Thyroid gland (tissue), 4 donors: ENCODE measurements at places on chromosomes 3 and 15. TPM values are rescaled to one million over a fixed set of nuclear protein-coding genes. Genes with fewer than 3 reads are reported as not detected.

HESX1 gene
- total RNA-seq, result 0.56 TPM

CYP8B1 gene
- total RNA-seq, result not detected

CASR gene
- 1.2 TPM for total RNA-seq

TCTA gene
- total RNA-seq, result 123 TPM

IL17RB gene
- total RNA-seq, result 2.4 TPM

CDHR4 gene
- total RNA-seq, result not detected

SYNPR gene
- total RNA-seq, result 0.13 TPM

TRMT10C gene
- 16.6 TPM for total RNA-seq

DUOXA1 gene
- 146 TPM for total RNA-seq

GRCh38 chr3:135383301-135383700 lies 582.2 kb upstream of the PPP2R3A start:
- H3K4me3 ChIP-seq, result no peak overlapping the region
- no peak overlapping the region for H3K27ac ChIP-seq
- H3K4me1 ChIP-seq, result no peaks in the 10 kb centered on the region
- no peaks in the 10 kb centered on the region for H3K36me3 ChIP-seq
- no peak for DNase-seq

GRCh38 chr3:43766672-43767465 lies 76.1 kb downstream of the ABHD5 start:
- H3K36me3 ChIP-seq, result no peaks in the 10 kb centered on the region
- no peaks in the 10 kb centered on the region for H3K27me3 ChIP-seq
- no peak overlapping the region for H3K4me3 ChIP-seq

DNA sequence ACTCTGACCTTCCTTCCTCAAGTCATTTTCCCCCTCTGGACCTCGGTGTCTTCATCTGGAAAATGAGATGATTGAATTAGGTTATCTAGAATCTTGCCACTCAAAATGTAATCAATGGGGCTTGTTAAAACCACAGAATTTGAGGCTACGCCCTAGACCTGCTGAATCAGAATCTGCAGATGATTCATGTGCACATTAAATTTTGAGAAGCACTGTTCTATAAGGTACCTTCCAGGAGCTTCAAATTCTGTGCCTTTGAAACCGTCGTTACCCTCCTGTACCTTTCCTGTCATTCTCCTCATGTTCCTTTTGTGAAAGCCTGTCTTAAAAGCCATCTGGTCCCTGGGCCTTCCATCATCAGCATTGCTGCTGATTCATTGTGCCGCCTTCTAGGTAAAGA lies 172.4 kb upstream of the TOPAZ1 start:
- peak overlapping the region; percentile 71 for H3K27ac ChIP-seq
- H3K27me3 ChIP-seq, result no peaks in the 10 kb centered on the region
- H3K36me3 ChIP-seq, result no peaks in the 10 kb centered on the region
- peaks cover 57% of the 10 kb centered on the region for H3K4me1 ChIP-seq
- H3K4me3 ChIP-seq, result no peak overlapping the region

GRCh38 chr3:174533286-174533685 lies 325.8 kb upstream of the NAALADL2 start:
- no peak overlapping the region for H3K27ac ChIP-seq
- no peak for DNase-seq
- no peak overlapping the region for H3K4me3 ChIP-seq
- no peaks in the 10 kb centered on the region for H3K36me3 ChIP-seq

DNA sequence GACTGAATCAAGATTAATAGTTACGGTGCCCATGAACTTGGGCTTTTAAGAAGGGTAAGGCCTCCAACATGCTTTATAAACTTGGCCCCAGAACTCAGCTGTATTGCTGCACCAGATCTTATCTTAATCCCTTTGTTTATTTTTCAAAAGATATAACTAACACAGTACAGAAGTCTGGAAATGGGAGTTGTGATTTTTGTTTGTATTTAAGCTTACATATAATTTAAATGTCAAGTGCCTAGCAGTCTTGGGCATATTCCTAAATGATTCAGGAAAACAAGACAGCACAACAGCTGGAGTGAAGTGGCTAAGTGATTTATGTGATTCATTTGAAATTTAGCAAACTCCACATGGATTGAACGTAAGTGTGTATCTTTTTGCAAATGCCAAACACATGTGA lies 56.2 kb downstream of the NBEAL2 start:
- DNase-seq, result no peak
- H3K36me3 ChIP-seq, result peaks cover 35% of the 10 kb centered on the region
- no peaks in the 10 kb centered on the region for H3K27me3 ChIP-seq
- no peak overlapping the region for H3K27ac ChIP-seq
- peaks cover 5% of the 10 kb centered on the region for H3K4me1 ChIP-seq

- no peaks in the 10 kb centered on the region for H3K27me3 ChIP-seq
- H3K27ac ChIP-seq, result no peak overlapping the region
- DNase-seq, result no peak
- no peaks in the 10 kb centered on the region for H3K36me3 ChIP-seq
Measured at GRCh38 chr15:54779271-54779670, 417.5 kb downstream of the RSL24D1 start.

DNA sequence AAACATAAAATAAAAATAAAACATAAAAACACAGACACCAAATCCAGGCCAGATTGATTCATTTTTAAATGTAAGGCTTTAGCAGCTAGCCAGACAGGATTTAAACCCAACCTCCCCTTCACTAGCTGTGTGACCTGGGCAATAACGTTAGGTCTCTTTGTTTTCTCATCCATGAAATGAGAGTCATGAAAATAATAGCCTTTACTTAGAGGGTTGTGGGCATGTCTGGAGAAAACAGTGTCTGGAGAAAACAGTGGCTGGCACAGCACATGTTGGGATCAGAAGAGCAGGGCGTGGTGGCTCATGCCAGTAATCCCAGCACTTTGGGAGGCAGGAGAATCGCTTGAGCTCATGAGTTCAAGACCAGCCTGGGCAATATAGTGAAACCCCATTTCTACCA lies 1.9 kb upstream of the DPPA4 start:
- H3K4me1 ChIP-seq, result no peaks in the 10 kb centered on the region
- no peak overlapping the region for H3K4me3 ChIP-seq
- H3K36me3 ChIP-seq, result no peaks in the 10 kb centered on the region
- no peak overlapping the region for H3K27ac ChIP-seq

DNA sequence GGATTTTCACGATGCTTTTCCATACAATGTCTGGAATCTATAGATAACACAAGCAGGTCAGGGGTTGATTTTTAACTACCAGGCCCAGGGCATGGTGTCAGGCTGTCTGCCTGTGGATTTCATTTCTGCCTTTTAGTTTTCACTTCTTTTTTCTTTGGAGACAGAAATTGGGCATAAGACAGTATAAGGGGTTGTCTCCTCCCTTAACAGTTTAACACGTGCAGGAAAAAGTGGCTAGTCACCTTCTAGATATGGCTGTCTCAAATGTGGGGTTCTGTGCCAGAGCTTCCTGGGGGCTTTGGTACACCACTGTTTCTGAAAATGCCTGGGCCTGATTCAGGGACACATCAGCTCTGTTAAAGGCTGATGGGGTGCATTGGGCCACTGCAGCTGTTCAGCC lies 7.4 kb upstream of the ZNF589 start:
- H3K27ac ChIP-seq, result peak overlapping the region; percentile 92
- H3K27me3 ChIP-seq, result no peaks in the 10 kb centered on the region
- H3K4me1 ChIP-seq, result peaks cover 32% of the 10 kb centered on the region

- no peaks in the 10 kb centered on the region for H3K27me3 ChIP-seq
- no peak overlapping the region for H3K4me3 ChIP-seq
- H3K36me3 ChIP-seq, result peaks cover 13% of the 10 kb centered on the region
- H3K27ac ChIP-seq, result no peak overlapping the region
- DNase-seq, result no peak
Measured at GRCh38 chr15:39591141-39591895, 10.4 kb downstream of the THBS1 start.

DNA sequence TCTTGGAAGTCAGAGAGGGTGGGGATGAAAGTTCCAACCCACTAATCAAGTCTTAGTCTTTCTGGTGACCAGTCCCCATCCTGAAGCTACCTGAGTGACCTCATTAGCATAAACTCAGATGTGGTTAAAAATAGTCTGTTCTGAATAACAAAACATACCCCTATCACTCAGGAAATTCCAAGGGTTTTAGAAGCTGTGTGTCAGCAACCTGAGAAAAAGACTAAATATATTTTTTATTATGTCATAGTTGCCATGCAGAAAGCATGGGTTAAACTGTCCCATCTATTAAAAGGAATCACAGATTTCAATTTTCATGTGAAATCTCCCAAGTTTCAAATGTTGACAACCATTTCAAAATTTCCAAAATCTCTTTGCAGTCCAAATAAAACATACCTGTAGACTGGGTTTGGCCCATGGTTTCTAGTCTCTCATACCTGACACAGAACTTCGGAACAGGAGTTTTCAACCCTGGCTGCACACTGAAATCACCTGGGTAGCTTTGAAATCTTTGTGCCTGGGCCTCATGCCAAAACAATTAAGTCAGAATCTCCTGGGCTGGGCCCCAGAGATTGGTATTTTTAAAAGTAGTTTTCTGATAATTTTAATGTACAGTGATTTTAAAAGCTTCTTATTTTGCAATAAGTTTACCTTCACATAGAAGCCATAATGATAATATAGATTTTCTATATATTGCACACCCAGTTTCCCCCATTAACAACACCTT lies 476.3 kb downstream of the RBMS3 start:
- no peak overlapping the region for H3K4me3 ChIP-seq
- peaks cover 54% of the 10 kb centered on the region for H3K4me1 ChIP-seq
- no peaks in the 10 kb centered on the region for H3K27me3 ChIP-seq
- peak overlapping the region; percentile 82 for H3K27ac ChIP-seq
- no peaks in the 10 kb centered on the region for H3K36me3 ChIP-seq

- peaks cover 6% of the 10 kb centered on the region for H3K4me1 ChIP-seq
- no peak overlapping the region for H3K4me3 ChIP-seq
- no peak for DNase-seq
- H3K27ac ChIP-seq, result no peak overlapping the region
- H3K27me3 ChIP-seq, result no peaks in the 10 kb centered on the region
- H3K36me3 ChIP-seq, result no peaks in the 10 kb centered on the region
Measured at GRCh38 chr15:63292771-63293170, 15.4 kb downstream of the APH1B start.

DNA sequence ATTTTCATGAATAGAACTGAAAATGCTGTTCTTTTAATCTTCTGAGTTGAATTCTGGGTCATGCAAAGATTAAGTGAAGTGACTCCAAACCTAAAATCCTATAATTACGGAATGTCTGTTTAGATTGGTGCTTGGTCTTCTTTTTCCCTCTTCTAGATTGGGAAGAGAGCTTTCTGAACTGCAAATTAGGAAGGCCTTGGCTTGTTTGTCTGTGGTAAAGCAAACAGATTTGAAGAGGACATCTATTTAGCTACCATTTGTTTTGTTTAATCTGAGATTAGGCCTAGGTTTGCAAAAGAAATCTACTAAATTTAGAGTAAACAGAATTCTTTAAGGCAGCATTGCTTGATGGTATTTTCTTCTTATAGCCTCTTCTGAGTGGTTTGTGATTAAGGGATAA lies 23.5 kb downstream of the PAQR9 start:
- no peaks in the 10 kb centered on the region for H3K4me1 ChIP-seq
- no peak overlapping the region for H3K4me3 ChIP-seq
- no peak for DNase-seq
- no peaks in the 10 kb centered on the region for H3K36me3 ChIP-seq
- no peak overlapping the region for H3K27ac ChIP-seq

DNA sequence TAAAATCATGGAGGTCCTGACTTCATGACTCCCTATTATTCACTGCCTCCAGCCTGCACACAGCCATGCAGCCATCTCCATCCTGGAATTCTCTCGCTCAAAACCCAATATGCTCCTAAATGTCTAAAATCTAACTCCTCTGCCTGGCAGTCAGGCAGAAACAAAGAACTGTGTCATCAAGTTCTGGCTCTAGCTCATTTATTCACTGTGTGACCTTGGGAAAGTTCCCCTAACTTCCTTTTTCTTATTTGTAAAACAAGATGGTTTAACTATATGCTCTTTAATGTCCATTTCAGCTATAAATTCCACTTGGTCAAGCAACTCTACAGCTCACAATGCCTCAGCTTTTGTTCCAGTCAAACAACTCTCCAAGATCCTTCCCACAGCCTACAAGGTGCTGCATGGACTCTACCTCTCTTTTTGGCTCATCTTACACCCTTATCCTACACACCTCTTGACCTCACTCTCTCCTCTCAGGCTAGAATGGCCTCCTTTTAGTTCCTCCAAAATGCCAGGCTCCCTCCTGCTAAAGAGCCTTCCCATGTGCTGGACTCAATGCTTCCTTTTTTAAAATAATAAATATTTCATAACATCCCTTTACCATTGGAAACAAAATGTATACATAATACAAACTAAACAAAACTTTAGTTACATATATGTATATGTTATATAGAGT lies 16.4 kb downstream of the PIK3CB start:
- peak overlapping the region; percentile 38 for H3K27ac ChIP-seq
- H3K27me3 ChIP-seq, result no peaks in the 10 kb centered on the region
- no peak overlapping the region for H3K4me3 ChIP-seq
- H3K4me1 ChIP-seq, result peaks cover 10% of the 10 kb centered on the region
- no peaks in the 10 kb centered on the region for H3K36me3 ChIP-seq

GRCh38 chr15:51121118-51121517 lies 26.4 kb upstream of the TNFAIP8L3 start:
- DNase-seq, result no peak
- H3K36me3 ChIP-seq, result no peaks in the 10 kb centered on the region
- no peaks in the 10 kb centered on the region for H3K4me1 ChIP-seq
- no peak overlapping the region for H3K27ac ChIP-seq

DNA sequence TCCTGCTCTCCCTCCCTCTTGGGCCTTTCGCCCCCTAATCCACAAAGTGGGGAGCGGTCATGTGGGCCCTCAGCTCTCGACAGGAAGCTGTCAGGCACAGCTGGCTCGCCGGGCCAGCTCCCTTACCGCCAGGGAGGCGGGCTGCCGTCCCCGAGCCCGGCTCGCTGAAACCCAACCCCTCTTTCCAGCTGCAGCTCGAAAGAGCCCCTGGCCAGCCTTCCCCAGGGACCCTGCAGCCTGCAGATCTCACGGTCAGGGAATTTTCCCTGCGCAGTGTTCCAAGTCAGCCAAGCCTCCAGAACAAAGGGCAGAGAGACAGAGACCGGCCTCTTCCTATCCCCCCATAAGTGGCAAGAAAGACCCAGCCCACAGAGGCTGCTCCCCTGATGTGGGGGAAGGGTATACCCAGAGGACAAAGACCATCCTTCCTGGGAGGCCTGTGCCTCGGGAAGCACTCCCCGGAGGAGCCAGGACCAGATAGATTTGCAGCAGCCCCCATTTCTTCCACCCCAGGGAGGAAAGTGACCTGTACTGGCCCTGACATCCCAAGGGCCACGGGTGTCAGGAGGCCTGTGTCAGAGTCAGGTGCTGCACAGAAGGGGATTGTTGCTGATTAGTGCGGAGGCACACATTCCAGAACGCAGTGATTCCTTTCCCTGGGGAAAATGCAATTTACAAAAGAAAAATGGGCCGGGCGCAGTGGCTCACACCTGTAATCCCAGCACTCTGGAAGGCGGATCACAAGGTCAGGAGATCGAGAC lies 32.6 kb downstream of the MAGEF1 start:
- peaks cover 6% of the 10 kb centered on the region for H3K4me1 ChIP-seq
- H3K36me3 ChIP-seq, result no peaks in the 10 kb centered on the region
- no peak overlapping the region for H3K4me3 ChIP-seq
- DNase-seq, result no peak
- H3K27ac ChIP-seq, result no peak overlapping the region

GRCh38 chr3:44125882-44126281 lies 115.8 kb upstream of the TOPAZ1 start:
- H3K27ac ChIP-seq, result peak overlapping the region; percentile 18
- H3K4me3 ChIP-seq, result no peak overlapping the region
- DNase-seq, result peak; percentile 65
- H3K4me1 ChIP-seq, result peaks cover 47% of the 10 kb centered on the region
- no peaks in the 10 kb centered on the region for H3K27me3 ChIP-seq

GRCh38 chr3:26614006-26614685 lies 8.4 kb upstream of the LRRC3B start:
- no peak overlapping the region for H3K4me3 ChIP-seq
- no peaks in the 10 kb centered on the region for H3K27me3 ChIP-seq
- H3K4me1 ChIP-seq, result no peaks in the 10 kb centered on the region
- H3K27ac ChIP-seq, result no peak overlapping the region
- no peaks in the 10 kb centered on the region for H3K36me3 ChIP-seq

GRCh38 chr3:128498127-128498626 lies 5.2 kb upstream of the GATA2 start:
- no peak overlapping the region for H3K27ac ChIP-seq
- no peak overlapping the region for H3K4me3 ChIP-seq
- no peaks in the 10 kb centered on the region for H3K36me3 ChIP-seq
